ENCODE measurements at places on chromosomes 2 and 18.

DNA sequence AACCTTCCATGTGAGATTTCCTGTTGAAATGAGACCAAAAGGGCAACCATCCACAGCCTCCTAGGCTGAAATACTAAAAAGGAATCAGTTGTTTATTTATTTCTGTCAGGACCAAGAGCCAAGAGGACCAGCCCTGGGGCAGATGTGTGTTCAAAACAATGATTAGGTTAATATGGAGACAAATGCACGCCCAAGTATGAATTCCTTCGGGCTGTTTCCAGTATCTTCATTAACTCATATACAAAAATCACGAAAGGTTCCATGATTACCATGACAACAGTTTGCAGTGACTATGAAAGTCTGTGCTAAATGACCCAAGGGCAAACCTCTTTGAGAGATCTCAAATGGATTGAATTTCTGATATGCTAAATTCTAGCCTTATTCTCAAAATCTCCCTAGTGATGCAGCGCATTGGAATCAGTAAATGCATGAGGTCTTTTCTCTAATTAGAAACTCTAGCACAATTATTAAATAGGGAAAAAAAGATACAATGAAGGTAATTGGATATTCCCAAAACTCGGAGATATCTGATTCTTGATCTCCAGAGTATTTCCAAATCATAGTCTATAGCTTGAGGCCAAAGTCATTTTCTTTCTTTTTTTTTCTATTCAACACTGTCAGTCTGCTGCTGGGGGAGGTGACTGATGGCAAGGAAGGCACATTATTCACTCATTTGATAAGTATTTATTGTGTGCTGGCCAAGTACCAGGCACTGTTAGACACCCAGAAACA lies 35.6 kb downstream of the VIT start:
- no peak for DNase-seq

GRCh38 chr2:119694845-119695521 lies 16.0 kb downstream of the TMEM177 start:
- DNase-seq = no peak

GRCh38 chr2:47518497-47519146 lies 115.7 kb downstream of the MSH2 start:
- no peak for DNase-seq

DNA sequence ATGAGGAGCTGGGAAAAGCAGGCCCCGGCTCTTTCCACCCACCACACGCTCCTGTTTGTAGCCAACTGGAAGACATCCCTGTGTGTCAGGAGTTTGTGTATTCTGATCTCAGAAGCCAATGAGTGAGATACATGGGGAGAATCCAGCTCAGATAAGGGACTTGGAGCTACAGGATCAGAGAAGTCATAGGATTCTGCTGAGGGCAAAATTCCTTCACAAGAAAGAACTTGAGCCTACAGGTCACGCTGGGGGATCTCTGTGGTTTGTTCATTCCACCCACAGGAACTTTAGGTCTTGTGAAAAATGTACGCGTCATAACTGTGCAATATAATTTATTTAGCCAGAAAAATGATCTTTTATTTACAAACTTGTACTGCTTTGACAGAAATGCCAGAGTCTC lies 80.1 kb upstream of the SMIM21 start:
- no peak for DNase-seq

GRCh38 chr2:52465287-52465686 lies 1302.3 kb upstream of the CHAC2 start:
- DNase-seq = no peak

- DNase-seq = no peak
Observed at GRCh38 chr2:240522406-240522805, 35.4 kb downstream of the ANKMY1 start.
